ENCODE measurements at places on chromosomes 7 and 10.

DNA sequence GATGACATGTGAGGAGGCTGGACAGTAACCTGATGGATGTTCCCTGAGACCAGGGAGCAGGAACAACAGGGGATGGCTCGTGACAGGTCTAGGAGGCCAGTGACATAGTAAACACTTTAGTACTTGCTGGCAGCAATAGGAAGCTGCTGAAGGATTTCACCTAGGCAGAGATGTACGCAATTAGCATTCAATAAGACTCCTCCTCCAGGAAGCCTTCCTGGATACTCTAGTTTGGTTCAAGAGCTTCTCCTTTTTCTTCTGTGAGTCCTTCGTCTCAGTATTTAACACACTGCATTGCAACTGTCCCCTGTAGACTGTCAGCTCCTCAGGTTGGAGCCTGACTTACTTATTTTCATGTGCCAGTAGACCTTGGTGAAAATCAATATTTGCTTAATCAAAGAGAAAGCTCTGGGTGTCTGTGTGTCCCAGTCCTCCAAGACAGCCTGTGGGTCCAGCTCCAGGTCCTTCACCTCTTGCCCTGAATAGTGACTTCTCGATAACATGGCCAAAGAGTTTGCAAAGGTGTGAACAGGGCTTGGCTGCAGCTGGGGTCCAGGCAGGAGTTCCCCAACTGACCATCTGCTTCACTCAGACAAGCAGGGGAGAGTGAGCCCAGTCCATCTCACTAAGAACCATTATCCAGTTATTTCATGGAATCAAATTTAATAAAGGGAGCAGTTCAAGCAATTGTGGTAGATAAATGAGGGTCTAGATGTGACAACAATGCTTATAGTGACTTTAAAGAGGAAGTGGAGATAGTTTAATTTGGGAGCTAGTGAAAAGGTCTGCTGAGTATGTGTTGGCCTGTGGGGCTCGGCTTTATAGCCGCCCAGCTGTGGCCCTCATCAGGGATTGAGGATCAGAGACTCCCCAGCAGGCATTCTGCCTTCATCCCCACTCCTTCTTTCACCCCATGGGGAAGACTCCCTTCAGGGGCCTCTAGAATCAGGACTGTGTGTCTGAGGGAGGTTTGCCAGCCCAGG lies 9.4 kb downstream of the TMEM273 start:
- no peak for DNase-seq

GRCh38 chr7:155257482-155258225 lies 40.0 kb upstream of the INSIG1 start:
- no peak for DNase-seq

DNA sequence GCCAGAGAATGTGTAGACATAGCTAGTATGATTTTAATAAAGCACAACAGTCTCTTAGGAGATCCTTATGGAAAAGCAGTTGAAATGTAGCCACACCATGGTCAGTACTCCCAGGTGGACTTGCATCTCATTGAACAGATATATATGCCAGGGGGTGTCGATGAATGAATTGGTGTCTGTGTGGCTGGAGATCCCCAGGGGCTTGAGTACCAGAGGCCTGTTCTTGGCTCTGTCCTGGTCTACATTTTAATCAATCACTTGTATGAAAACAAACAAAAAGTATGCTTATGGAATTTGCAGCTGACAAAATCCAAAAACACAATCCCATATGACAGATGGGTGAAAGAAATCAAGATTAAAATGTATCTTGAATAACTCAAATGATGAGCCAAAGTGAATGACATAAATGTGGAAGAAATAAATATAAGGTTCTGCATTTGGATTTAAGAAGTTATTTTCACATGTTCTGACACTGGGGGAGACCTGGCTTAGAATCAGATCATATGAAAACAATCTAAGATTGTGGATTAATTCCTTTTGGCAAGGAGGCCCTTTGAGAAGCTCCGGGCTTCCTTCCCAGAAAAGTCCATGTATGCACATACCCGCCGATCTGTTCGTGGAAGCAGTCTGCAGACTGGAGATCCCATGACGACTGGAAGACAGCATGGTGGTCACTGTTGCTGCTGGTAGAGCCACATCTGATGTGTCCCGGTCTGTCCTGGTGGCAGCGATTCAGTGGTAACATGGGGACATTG lies 15.6 kb downstream of the CLEC2L start:
- DNase-seq, result no peak

DNA sequence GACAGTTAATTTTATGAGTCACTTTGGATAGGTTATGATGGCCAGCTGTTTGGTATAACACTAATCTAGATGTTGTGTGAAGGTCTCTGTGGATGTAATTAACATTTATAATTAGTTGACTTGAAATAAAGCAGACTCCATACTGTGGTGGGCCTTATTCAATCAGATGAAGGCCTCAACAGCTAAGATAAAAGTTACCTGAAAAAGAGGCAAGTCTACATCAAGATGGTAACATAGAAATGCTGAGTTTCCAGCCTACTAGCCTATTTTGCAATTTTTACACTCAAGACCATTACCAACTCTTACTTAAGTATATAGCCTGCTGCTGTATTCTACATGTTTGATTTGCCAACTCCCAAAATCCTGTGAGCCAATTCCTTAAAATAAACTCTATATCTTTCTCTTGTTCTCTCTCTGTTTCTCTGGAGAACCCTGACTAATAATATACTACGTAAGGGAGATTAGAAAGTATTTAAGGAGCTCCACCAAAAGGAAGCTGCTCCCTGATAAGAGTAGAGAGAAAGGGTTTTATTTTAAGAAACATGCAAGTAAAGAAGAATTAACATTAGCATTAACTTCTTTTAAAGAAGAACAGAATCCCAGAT lies 42.7 kb downstream of the ZNF438 start:
- DNase-seq, result no peak

GRCh38 chr10:58396057-58396456 lies 10.8 kb downstream of the TFAM start:
- DNase-seq, result no peak

GRCh38 chr7:37643876-37644275 lies 39.7 kb upstream of the GPR141 start:
- DNase-seq, result no peak

DNA sequence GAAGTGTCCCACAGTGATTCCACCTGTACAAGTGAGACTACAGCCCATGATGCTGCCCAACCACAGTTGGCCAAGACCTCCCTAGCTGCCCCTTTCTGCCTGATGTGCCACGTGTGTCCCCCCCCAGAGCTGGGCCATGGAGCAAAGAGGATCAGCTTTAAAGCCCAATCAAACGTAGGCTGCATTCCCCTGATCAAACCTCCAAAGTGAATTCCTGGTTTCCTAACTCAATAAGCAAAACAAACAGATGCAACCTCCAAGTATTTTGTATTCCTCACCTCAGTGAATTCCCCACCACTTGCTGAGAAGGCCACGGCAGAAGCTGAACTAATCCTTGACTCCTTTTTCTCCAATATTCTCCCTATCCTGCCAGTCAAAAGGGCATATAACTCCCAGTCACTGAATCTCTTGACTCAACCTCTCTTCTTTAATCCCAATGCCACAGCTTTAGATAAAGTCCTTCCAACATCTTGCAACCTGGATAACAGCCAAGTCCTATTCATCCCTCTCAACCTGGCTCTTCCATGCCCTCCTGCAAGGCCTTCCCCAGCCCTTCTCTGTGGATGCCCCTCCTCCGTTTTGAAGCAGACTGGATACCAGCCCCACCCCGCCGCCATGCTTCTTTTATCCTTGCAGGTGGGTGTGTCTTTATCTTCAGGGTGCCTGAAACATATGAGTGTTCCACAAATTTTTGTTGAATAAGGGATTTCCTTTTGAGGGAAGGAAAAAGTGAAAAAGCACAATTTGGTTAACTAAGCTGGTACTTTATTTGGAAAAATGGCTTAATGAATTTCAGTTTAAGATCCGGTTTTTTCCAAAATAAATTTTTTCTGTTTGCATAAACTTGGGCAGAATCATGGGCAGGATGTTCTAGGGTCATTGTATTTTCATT lies 285.2 kb upstream of the MKLN1 start:
- no peak for DNase-seq

DNA sequence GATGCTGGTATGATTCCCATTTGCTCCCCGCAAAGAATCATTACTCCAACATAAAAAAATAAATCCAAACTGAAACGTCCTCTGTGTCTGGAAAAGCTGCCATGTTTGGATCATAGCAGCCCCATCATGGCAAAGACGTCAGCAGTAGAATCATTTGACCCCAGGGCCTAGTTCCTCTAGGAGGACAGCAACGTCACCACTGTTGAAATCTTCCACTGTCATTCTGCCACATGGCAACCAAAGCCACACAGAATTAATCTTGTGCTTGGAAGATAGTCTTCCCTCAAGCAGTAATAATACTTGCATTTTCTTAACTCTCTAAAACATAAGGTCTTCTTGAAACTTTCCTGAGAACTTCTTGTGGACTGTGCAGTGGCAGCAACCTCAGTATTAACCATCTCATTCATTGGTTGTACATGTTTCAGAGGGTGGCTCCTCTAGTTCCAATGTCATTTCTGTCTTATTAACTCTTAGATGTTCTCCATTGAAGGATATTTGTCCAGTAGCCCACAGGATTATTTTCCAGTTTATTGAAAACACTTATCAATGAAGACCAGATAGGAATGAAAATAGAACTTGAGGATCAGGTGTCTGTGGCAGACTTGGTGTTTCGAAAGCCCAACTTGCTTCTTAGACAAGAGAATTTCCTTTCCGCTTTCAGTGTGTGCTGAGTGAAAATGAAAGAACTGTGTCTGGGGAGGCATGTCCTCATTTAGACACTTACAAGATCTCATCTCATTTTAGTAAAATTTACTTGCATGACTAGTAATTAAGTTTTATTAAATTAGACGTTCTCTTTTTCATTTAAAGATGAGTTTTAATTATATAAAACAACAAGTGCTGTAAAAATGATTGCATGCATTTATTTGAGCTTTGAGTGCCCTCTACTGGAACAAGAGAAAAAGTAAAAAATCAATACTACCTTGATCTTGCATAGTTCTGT lies 28.9 kb upstream of the INHBA start:
- no peak for DNase-seq

DNA sequence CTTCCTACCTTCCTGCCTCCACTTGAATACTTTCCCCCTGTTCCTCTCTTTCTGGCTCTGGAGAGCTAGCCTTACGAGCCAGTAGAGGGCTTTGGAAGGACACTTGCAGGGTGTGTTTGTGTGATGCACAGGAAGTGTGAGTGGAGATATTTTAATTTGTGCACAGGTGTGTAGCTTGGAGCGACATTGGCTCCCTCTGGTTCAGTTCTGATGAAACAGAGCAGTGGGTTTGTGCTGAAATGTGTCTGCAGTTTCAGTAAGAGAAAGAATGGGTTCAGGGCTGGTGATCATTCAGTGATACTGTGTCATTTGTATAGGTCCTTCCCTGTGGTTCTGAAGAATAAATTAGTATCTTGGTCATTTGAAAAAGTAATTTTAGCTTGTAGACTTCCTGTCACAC lies 86.9 kb downstream of the SND1 start:
- no peak for DNase-seq

- no peak for DNase-seq
Observed at GRCh38 chr7:27392477-27392876, 149.9 kb downstream of the EVX1 start.

GRCh38 chr7:70935854-70936253 lies 196.1 kb upstream of the GALNT17 start:
- DNase-seq, result no peak

DNA sequence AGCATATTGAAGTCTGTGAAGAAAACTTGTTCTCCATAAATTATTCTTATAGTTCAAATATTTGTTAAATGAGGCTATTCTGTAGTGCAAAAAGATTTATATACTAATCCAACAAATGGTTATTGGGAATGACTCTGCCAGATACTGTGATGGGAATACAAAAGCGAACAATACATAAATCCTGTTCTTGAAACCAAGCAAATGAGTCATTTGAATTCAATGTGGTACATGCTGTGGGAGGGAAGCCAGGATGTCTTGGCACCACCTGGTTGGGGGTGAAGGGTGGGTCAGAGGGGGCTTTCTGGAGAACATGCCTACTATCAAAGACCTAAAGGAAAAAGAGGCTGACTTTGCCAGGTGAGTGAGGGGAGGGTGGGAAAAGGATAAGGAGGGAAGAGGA lies 594.2 kb downstream of the CALN1 start:
- DNase-seq, result no peak

DNA sequence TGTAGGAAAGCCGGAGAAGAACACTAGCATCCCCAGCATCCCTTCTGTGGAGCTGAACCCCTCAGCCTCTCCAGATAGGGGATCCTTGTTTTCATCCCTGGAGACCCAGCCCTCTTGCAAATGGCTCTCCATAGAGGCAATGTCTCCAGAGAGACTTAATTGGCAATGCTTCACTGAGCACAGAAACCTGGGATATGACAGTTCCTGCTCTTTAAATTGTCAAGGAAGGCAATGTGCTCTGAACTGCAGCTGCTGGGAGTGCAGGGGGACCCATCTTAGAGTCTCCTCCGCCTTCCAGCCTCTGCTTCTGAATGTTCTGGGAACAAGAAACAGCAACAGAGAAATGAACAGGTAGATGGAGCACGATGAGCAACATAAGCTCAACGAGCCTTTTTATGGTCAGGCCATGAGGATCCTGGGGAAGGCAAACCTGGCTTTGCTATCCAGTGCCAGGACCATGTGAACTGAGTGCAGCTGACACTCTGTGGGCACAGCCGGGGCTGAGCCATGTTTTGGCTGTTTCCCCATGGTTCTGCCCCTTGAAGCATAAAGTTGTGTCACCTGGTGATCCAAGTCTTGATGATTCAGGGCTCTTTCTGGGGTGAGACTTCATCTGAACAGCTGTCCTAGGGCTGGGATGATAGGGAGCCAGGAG lies 481.0 kb downstream of the PLXNA4 start:
- no peak for DNase-seq

- DNase-seq, result no peak
Observed at GRCh38 chr7:55314967-55315366, 50.2 kb upstream of the LANCL2 start.

DNA sequence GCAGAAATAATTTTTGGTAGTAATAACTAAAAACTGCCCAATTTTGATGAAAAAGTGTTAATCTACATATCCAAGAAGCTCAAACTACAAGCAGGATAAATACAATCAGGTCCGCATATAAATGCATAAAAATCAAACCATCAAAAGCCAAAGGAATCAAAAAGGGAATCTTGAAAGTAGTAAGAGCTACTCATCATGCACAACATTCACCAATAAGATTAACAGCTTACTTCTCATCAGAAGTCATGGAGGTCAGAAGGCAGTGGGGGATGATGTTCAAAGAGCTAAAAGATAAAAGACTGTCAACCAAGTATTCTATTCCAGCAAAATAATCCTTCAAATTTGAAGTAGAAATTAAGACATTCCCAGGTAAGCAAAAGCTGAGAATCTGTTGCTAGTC lies 76.4 kb downstream of the CRPPA start:
- DNase-seq, result no peak

GRCh38 chr7:18663321-18663720 lies 167.8 kb downstream of the HDAC9 start:
- DNase-seq, result no peak

DNA sequence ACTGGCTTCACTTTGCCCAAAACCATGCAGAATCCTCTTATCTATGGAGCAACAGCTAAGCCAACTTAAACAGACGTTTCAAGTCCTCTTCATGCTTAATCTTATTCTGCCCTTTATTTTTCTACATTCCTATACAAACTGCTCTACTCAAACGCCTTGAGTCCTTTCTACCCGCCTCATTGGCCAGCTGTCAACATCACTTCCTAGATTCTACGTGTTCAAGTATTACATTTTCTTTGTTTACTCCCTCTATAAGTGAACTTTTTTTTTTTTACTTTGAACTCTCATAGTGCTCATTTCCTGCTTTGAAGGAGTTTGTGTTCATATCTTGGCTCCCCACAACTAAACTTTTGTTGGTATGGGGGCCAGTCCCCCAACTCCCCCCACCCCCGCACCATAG lies 28.9 kb upstream of the SLC26A5 start:
- no peak for DNase-seq

All from stimulated activated CD8-positive, alpha-beta memory T cell treated with anti-CD3 and anti-CD28 coated beads, Interleukin-7, amount 100 ng/mL, for 1 hour (primary cell).